ENCODE measurements at places on chromosomes 3 and 15.

- no peak for DNase-seq
These were observed 4.9 kb downstream of the HDAC11 start for GRCh38 chr3:13484851-13485590.

- no peak for DNase-seq
These were observed 439.0 kb downstream of the NTRK3 start for GRCh38 chr15:87817553-87817952.

DNA sequence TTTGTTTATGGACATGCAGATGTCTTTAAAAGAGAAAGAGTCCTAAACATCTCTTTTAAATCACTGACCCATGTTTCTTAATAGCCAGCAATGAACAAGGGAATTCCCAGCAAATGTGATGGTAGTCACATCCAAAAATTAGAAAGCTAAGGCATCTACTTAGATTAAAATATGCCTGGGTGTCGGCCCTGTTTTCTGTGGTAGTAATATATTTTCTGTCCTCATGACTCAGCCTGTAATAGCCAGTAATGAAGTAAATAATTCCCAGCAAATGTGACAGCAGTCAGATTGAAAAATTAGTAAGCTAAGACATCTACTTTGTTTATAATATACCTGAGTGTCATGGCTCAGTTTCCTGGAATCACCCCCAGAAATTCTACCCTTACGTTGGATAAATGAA, 60.6 kb upstream of the MYRIP start:
- no peak for DNase-seq

DNA sequence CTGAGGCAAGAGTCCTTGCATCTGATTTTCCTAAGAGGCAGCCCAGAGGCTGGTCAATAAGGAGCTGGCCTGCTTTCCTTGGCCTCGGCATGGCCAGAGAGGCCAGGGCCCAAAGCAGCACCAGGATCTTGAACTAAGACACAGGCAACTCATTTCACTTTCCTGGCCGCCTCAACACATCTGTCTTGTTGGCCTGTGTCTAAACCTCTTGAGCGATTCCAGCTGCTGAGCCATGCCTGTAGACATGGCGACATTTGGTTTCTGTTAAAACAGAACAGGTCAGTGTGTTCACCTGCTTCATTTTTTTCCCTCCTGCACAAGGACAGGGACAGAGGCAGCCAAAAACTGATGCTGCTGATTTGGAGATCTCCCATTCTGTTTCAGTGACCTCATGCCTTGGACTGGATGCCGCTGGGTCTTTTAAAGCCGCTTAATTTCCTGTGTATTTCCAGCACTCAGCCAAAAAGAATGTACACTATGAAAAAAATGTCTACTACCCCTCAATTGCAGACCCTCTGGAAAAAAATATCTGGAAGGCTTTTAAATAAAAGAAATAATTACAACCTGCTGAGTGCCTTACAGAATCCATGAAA, 266.6 kb upstream of the ICE2 start:
- no peak for DNase-seq

DNA sequence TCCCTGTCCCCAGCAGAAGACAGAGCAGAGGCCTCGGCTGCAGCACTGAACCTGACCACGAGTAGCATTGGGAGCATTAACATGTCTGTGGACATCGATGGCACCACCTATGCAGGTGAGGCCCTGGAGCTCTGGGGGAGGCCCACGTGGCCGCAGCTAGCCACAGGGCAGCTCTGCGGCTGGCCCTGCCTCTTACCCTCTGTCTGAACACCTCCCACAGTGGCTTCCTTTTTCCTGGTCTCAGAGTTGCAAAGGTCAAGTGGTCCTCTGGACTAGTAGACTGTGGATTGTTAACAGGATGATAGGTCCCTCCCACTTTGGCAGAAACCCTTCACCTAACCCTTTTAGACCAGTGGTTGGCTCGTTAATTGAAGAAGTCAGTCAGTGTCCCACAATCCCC, 22.5 kb upstream of the CLK3 start:
- no peak for DNase-seq

DNA sequence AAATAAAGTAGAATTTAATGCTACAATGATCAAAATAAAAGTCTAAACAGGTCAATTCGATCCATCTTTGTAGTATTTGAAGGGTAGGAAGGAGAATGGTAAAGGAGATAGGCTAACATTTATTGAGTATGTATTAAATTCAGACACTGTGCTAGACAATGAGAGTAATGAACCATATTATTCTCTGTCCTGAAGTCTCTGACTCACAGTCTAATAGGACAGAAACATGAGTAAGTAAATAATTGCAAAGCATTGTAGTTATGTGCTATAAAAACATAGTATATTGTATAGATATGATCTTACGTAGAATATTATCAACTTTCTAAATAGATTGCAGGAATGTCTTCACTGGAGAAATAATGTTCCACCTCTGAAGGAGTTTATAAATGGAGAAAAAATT, 64.5 kb downstream of the MDFIC2 start:
- DNase-seq: no peak

DNA sequence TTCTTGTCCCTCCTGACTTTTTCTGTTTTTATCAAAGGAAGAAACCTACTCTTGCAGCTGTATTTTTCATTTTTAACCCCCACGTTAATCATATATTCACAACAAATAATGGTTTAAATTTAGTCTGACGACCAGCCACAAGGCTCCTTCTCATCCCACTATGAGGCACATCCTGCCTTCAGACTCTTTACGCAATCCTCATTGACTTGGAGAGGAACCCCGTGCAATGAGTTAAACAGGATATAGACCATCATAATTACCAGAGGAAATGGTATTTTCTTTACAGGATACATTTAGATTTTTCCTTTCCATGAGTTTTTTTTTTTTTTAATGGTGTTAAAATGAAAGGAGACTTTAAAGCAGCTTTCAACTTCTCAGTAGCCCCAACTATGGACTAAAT, 68.5 kb downstream of the WWTR1 start:
- no peak for DNase-seq

GRCh38 chr3:135802171-135802570, 163.4 kb upstream of the PPP2R3A start:
- no peak for DNase-seq

DNA sequence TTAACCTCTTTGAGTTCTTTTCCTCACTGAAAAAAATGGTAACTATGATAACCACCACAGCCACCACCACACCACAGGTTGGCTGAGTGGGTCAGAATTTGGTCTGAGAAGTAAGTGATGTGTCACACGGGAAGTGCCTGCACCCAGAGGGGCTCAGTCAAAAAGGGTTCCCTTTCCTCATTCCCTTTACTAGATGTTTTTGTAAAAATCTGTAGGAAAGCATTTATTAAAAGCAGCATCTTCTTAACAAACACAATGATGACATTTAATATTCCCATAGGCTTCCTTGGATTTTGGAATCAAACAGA, 23.2 kb downstream of the CFAP92 start:
- peak; percentile 24 for DNase-seq

DNA sequence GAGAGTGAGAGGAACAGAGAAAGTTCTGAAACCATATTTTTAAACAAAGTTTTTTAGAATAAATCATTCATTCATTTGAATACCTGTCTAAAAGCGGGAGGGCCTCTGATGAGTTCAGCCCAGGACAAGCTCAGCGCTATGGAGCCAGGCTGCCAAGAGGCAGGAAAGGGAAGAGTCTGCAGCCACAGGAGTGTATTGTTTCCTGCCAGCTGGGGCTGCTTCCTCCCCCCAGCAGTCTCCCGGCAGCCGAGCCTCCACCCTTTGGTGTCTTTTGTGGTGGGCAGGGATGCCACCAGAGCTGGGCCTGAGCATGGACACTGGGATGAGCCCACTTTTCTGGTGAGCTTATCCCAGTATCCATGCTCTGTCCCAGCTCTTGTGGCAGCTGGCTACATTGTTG, 199.5 kb upstream of the TPRG1 start:
- DNase-seq: no peak

- DNase-seq: peak; percentile 25
These were observed 65.6 kb downstream of the SLC6A6 start for GRCh38 chr3:14467814-14468620.

DNA sequence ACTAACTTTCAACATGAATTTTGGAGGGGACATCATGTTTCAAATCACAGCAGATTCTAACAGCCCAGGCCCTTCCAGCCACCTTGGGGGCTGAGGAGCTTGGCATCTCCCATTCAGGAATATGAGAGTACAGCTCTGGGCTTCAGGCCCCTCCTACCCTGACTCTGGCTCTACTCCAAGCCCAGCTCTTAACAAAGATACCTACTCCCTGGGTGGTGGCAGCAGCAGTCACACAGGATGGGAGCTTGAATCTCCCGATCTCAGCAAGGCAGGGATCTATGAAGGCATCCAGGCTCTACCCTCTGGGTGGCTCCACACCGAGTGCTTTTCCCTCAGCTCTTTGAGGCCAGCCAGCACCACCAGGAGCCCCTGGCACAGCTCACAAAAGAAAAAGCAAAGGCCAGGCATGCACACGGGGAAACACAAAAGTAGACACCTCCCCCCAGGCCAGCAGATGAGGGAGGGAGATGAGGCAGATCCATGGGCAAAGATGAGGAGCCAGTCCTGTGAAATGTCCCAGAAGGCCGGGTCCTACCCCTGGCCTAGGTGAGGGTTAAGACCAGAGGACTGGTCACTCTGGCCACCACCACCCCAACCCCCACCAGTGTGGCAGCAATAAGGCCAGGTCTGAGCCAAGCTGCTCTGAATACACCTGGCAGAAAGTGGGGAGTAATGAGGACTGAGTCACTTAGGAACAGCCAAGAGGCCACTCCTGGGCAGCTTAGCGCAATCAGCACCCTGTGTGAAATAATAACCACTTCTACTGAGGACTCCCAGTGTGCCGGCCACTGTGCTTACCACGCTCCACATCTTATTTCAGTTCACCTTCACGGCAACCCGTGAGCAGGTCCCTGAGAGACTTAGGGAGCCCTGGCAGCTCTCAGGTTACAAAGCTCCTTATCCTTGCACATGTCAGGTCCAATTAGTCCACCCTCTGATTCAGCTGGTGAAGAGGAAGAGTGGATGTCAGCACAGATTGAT, 24.3 kb downstream of the PLA2G4F start:
- DNase-seq: no peak

DNA sequence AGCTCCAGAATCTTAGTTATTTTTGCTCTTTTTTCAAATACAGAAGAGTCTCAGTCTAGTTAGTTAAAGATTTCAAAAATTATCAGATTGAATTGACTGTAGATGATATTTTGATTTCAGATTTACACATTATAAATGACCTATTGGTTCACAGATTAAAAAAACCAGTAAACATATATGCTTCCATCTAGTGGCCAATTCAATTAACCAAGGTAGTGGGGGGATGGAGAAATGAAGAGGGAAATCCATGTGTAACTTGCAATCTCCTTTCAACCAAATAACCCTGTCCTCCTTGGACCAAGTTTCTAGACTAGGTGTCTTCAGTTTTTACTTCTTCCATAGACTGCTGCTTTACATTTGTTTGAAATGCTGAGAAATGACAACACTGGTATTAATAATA, 789.8 kb downstream of the ROBO1 start:
- DNase-seq: no peak

- no peak for DNase-seq
These were observed 60.7 kb downstream of the AGTR1 start for GRCh38 chr3:148758303-148758884.

GRCh38 chr3:134367869-134368750, 6.1 kb downstream of the AMOTL2 start:
- DNase-seq: no peak

- DNase-seq: no peak
These were observed 210.0 kb upstream of the TRIM42 start for GRCh38 chr3:140467796-140468315.

- DNase-seq: no peak
These were observed 525.5 kb upstream of the RGMA start for GRCh38 chr15:93614386-93615104.

- DNase-seq: no peak
These were observed 72.9 kb downstream of the GHSR start for GRCh38 chr3:172375206-172375850.

- no peak for DNase-seq
These were observed 34.0 kb downstream of the SENP7 start for GRCh38 chr3:101478980-101479379.

GRCh38 chr3:106691476-106691875, 685.8 kb upstream of the CCDC54 start:
- DNase-seq: no peak

GRCh38 chr3:67678665-67679064, 24.3 kb upstream of the SUCLG2 start:
- DNase-seq: no peak

GRCh38 chr3:149701206-149701976, 43.6 kb upstream of the WWTR1 start:
- DNase-seq: no peak

DNA sequence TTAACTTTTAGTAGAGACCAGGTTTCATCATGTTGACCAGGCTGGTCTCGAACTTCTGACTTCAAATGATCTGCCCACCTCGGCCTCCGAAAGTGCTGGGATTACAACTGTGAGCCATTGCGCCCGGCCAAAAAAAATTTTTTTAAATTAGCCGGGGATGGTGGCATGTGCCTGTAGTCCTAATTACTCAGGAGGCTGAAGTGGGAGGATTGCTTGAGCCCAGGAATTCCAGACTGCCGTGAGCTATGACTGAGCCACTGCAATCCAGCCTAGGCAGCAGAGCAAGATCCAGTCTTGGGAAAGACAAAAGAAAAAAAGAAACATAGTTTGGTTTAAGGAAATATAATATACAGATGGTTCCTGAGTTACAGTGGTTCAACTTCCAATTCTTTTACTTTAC, 44.9 kb upstream of the EIF3J start:
- no peak for DNase-seq

DNA sequence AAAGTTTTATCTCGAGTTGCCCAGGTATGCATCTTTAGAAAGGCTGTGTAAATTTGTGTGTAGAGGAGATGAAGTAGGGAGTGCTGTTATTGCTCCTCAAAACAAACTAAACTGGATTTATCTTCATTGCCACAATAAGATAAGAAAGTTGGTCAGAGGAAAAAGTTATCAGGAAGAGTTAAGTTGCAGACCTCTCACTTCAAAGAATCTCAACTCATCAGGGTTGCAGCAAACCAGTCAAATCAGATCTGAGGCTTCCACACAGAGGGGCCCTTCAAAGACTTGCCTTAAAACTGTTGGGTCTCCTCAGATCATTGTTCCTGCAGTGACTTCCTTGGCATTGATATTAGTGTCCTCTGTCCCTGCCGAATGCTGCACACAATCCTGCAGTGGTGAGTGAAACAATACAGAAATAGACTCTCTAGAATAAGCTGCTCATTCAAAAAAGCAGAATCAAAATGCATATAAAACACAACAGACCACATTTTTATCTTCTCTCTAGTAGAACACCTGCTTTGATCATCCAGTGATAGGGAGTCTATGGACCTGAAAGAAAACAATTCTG, 191.2 kb upstream of the CBLB start:
- no peak for DNase-seq

- peak; percentile 4 for DNase-seq
These were observed 60.0 kb downstream of the RPL22L1 start for GRCh38 chr3:170809975-170810357.

DNA sequence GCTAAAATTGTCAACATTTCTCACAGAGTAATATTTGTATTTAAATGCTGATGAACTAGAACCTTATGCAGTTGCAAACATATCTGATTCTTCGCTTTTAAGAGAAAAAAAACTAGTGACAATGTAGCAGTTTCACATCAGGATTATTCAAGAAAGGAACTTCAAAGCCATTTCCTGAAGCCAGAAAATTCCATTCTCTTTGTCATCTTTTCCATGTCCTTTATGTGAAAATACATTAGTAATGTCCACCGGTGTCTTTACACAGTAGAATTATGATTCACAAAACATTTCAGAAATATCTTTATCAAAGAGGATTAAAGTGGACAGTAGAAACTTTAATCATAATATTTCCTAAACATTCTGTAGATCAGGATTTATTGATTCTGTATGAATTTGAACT, 12.7 kb upstream of the LXN start:
- DNase-seq: no peak

GRCh38 chr3:122795674-122796195, 866 bp downstream of the SLC49A4 start:
- peak; percentile 36 for DNase-seq

GRCh38 chr3:120470870-120471269, 20.1 kb upstream of the FSTL1 start:
- DNase-seq: no peak

All from inflammatory macrophage (primary cell).